ENCODE measurements at places on chromosomes 11 and 22.

- no peak for DNase-seq
Observed at GRCh38 chr22:20423008-20423905, 14.4 kb downstream of the SCARF2 start.

DNA sequence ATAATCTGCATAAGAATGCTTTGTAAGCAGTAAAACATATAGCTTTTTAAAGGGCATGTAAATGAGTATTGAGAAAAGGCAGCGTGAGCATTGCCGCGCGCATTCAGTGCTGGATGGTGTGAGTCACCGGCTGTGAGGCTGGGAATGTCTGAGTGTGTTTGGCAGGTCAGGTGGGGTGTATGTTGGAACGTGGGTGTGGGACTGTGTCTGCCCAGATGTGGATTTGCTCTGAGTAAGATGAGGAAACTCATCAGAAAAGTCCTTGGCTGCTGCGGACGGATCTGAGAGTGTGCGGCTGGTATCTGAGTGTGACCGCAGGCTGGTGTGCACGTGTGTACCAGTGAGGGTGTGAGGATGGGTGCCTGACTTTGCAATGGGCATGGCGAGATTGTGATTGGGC, 66.2 kb upstream of the NECTIN1 start:
- no peak for DNase-seq

DNA sequence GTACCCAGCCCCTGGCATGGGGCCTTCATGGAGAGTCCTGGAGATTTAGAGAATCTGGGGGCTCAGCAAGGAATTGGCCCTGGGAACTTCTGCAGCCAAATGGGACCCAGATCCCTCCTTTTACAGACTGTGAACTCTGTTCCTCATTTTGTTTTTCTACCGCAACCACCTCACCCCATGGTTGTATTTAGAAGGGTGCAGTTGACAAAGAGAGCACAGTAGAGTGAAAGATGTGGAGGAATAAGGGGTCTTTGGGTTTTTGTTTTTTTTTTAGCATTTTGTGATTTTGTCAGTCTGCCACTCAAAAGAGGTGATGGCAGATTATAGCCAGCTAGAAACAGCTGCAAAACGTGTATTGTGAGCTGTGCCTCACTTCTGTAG, 1.9 kb downstream of the ZNF74 start:
- no peak for DNase-seq

DNA sequence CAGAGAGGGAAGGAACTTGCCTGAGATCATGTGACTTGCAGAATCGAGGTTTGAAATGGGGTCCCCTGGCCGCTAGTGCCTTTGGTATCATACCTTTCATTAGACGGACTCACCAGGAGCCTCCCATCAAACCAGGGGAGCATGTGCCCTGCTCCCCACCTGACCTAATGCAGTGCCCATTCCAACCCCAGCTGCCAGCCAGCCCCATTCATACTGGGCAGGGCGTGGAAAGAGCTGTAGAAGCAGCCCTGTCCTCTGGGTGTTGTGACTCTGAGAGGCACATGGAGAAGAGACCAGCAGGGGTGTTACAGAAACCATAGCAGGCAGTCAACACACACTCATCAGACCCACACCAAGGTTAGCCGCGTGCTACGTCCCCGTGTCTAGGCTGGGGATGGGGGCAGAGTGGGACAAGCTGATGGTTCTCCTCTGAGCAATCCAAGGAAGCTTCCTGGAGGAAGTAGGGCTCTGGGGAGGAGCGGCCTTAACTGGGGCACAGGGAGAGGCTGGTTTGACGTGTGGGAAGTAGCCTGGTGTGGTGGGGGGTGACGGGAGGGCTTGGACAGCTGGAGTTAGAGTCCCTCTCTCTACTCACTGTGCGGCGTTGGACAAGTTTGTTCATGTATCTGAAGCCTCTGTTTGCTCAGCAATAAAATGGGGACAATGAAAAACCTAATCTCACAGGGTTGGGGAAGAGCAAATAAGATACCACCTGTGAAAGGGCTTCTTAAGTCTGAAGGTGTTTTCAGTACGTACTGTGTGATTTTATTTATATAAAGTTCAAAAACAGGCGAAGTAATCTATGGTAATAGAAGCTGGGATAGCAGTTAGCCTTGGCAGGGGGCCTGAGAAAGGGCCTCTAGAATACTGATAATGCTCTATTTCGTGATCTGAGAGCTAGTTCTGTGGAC, 14.0 kb downstream of the GRIK4 start:
- DNase-seq, result no peak

GRCh38 chr11:87604350-87604749, 566.6 kb downstream of the TMEM135 start:
- DNase-seq, result no peak

DNA sequence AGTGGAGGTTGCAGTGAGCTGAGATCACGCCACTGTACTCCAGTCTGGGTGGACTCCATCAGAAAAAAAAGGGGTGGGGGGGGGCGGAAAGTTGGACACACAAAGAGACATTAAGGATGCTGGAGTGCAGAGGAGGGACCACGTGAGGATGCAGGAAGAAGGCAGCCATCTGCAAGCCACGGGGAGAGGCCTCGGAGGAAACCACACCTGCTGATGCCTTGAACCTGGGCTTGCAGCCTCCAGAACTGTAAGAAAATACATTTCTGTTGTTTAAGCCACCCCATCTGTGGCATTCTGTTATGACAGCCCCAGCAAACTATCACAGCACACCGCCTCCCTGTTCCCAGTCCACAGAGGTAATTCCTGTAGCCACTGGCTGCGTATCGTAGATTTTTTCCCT, 9.2 kb upstream of the STIP1 start:
- DNase-seq, result no peak

DNA sequence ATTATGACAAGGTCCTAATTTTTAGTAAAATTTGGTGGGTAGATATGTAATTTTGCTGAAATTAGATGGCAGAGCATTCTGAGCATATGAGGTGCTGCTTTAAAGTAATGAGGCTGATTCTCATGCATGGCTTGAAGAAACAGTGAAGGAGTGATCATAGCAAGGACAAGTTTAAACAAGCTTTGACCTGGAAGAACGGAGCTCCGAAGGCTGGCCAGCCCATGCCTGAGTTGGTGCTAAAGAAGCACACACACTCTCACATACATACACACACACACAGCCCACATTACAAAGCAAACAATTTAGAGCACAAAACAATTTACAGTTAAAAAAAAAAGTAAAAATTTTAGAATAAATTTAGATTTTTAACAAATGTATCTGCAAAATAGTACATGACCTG, 150.7 kb downstream of the DCDC1 start:
- no peak for DNase-seq

- no peak for DNase-seq
Observed at GRCh38 chr11:111373590-111373989, 5.5 kb downstream of the POU2AF1 start.

DNA sequence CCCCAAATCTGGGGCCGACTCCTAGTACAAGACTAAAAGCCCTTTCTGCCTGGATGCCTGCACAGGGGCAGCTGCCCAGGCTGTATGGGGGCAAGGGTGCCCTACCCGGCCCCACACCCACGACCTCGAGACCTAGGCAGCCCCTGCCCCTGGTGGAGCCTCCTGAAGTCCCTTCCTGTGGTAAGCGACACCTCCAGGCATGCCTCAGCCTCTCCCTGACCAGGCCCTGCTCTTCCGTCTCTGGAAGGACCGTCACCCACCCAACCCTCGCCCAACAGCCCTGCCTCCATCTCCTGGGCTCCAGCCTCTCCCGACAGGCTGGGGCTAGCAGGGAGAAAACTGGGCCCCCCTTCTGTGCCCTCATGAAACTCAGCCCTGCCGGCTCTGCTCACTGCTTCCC, 22.8 kb upstream of the PPARA start:
- DNase-seq, result no peak

GRCh38 chr11:113773416-113774173, at the start of gene ZW10:
Gene ZW10 (minus strand): TSS chr11:113773692. CDS start chr11:113773666, 26 bp downstream.
- peak; percentile 84 for DNase-seq

- DNase-seq, result no peak
Observed at GRCh38 chr22:29917052-29917902, 34.3 kb downstream of the MTMR3 start.

- DNase-seq, result no peak
Observed at GRCh38 chr11:128341280-128342248, 245.8 kb downstream of the ETS1 start.

DNA sequence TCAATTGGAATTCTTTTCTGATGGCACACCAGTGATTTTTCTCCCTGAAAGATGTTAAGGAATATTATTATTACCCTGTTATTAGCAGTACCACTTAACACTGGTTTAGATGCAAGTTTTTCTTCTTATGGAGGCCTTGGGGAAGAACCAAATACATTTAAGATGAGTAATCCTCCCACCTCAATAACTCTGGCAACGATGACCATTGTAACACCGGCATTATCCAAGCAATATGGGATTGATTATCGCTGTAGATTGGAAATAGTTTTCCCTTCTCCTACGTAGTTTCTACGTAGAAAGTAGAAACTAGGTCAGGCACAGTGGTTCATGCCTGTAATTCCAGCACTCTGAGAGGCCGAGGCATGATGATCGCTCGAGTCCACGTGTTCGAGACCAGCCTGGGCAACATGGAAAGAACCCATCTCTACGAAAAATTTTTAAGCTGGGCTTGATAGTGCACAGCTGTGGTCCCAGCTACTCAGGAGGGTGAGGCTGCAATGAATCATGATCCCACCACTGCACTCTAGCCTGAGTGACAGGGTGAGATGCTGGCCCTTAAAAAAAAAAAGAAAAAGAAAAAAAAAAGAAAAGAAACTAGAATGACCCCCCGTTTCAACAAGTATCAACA, 45.5 kb downstream of the PACSIN2 start:
- no peak for DNase-seq

- no peak for DNase-seq
Observed at GRCh38 chr11:33844236-33844635, 47.6 kb downstream of the LMO2 start.

GRCh38 chr11:125226031-125226430, 61.5 kb downstream of the PKNOX2 start:
- DNase-seq, result no peak

GRCh38 chr22:45200860-45201511, 37.3 kb downstream of the NUP50 start:
- no peak for DNase-seq

DNA sequence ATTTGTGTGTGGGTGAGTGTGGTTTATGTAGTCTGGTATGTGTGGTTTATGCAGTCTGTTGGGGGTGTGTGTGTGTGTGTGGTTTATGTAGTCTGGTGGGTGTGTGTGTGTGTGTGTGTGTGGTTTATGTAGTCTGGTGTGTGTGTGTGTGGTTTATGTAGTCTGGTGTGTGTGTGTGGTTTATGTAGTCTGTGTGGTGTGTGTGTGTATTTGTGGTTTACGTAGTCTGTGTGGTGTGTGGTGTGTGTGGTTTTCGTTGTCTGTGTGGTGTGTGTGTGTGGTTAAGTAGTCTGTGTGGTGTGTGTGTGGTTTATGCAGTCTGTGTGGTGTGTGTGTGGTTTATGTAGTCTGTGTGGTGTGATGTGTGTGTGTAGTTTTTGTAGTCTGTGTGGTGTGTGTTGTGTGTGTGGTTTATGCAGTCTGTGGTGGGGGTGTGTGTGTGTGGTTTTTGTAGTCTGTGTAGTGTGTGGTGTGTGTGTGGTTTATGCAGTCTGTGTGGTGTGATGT, 26.2 kb upstream of the PARVG start:
- DNase-seq, result no peak

- DNase-seq, result no peak
Observed at GRCh38 chr11:65548395-65548794, 9.8 kb downstream of the LTBP3 start.

DNA sequence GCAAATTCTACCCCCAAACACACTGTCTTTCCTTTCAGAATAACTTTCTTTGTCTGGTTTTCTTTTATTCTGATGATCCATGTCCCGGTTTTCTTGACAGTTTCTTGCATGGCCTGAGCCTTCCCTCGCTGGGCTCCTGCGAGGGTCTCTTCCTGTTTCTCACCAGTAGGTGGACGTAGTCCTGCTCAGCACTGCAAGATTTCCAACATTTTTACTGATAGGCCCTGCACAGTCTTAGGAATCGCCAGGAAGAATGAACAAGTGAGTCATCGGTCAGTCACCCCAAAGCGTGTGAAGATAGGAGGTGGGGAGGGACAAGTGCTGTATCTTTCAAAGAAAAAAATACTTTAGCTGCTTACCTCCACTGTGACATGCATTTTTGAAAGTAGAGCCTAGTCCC, 16.9 kb upstream of the KIRREL3 start:
- no peak for DNase-seq

- DNase-seq, result no peak
Observed at GRCh38 chr11:130246738-130247137, 68.0 kb downstream of the ZBTB44 start.

DNA sequence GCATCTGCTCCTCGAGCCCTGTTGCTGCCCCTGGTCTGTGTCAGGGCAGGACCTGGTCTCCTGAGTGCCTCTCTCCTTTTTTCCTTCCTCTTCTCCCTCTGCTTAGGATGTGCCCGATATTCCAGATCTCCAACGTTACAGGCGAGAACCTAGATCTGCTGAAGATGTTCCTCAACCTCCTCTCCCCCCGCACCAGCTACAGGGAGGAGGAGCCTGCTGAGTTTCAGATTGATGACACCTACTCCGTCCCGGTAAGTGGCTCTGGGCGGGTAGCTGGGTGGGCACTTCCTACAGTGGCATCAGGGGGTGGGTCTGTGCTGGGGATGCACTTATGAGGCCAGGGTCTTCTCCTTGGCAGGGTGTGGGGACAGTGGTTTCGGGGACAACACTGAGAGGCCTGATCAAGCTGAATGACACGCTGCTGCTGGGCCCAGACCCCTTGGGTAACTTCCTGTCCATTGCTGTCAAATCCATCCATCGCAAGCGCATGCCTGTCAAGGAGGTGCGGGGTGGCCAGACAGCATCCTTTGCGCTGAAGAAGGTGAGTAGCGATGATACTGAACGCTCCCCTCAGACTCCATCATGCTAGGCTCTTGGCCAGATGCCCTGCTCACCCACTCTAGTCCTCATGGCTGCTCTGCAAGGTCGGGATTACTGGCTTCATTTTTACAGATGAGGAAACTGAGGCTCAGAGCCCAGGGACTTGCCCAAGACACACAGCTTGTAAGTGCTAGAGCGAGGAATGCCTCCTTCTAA, 20.3 kb downstream of the GTPBP1 start:
- DNase-seq, result no peak

GRCh38 chr22:49013707-49014106, 814.0 kb downstream of the BRD1 start:
- no peak for DNase-seq

GRCh38 chr22:50190941-50191741, 5.4 kb downstream of the TRABD start:
- DNase-seq, result peak; percentile 56

DNA sequence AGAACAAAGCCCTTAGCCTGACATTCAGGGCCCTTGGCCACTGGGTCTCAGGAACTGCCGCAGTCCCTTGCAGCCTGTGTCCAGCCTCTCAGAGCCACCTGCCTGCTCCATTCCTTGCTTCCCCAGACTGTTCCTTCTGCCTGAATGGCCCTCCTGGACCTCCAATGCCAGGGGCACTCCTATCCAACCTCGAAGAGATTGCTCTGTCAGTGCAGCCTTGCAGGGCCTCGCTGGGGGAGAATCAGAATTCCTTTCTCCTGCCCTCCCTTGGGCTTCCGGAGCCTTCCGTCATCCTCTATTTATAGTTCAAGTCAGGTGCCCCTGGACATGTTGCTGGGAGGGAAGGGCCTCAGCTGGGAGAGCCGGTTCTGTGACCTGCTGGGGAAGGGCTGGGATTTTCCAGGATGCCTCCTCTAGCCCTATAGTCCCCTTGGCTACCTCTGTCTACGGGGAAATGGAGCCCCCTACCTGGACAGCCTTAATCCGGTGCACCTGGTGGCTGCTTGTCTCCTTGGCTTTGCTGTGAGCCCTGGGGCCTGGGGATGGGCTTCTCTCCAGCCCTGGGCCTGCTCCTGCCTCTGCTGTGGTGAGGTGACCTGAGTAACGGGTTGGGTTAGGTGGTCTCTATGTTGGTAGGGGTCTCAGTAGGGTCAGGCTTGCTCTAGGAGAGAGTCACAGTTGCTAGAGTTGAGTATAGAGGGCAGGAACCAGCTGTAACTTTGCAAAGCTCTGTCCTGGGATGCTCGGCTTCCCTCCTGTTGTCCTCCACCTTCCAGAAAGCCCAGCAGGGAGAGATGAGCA, 45.9 kb upstream of the SYT7 start:
- no peak for DNase-seq

Data from stimulated activated CD4-positive, alpha-beta T cell treated with anti-CD3 and anti-CD28 coated beads, TNF-alpha, amount 100 ng/mL, for 4 hours (primary cell).